Renal pelvis (tissue), 12 donors: ENCODE measurements at places on chromosomes 2 and 18.

DNA sequence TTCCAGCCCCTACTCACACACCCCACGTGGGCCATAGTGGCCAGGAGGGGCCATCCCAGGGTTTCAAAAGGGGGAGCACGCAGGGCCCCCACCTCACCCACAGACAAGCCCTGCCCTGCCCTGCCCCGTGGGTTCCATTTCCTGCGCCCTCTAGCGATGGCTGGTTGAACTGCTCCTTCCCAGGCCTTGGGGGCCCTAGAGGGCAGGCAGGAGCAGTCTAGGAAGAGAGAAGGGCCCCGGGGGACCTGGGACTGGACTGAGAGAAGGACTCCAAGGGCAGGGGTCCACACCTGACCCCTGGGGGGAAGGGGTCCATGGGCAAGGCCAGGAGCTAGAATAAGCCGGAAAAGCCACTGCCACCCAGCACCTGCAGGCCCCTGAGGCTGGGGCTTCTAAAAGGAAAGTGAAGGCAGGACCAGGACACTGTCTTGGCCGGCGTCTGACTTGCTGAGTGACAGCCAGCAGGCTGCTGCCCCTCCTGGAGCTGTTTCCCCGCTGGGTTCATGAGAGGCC, 10.1 kb downstream of the CYP26B1 start:
- DNase-seq = no peak

DNA sequence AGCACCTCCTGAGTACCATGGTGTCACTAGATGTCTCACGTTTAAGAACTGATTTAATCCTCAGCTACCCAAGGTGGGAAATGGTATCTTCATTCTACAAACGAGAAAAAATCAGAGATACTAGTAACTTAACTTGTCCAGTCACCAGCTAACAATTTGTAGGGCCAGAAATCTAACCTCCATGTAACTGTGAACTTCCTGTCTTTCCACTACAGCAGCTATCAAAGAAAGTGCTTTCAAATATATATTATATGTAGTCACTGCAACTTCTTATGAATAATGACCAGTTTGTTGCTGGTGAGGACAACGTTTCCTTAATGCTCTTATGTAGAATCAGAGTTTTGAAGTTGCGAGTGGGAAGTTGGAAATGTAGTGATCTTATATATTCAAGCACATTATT, 1.9 kb downstream of the REV1 start:
- no peak for DNase-seq

DNA sequence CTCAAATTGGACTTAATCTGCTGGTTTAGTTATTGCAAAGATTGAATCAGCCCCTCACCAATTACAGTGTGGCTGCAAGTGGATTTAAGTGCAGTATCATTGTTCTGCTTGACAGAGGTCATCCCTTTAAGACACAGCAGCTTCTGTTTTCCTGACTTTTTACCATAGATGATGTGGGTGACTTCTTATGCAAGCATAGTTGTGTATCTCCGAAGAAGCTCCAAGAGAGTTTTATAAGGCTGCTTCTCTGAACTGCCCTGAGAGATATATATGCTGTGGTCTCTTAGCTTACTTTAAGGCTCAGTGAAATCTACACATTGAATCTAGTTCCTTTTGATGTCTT, 3.5 kb downstream of the TRIB2 start:
- no peak for DNase-seq

GRCh38 chr18:35746826-35747339, 165.3 kb downstream of the GALNT1 start:
- DNase-seq = no peak

GRCh38 chr18:24860978-24861680, 400.7 kb downstream of the HRH4 start:
- DNase-seq = peak; percentile 48

DNA sequence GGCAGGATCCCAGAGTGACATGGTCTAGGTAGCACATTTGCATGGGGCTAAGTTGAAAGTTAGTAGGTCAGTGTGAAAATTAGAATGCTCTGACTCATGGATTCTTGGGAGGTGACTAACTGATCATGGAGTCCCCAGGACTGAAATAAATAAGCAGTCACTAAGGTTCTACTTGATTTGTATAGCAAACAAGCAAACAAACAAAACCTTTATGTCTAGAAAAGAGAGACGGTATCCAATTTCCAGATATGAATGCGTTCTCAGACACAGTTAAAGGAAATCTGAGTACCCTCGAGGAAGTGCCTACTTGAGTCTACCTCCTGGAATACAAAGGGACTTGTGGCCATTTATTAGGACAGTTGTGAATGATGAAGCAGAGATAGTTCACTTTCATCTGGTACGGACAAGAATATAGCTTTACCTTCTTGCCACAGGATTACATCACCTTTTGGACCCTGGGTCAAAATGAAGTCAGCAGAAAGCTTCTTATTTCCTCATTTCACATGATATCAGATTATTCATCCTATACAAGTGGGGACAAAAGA, 54.3 kb upstream of the AGPS start:
- no peak for DNase-seq
